ENCODE measurements at places on chromosomes 3 and 15.

DNA sequence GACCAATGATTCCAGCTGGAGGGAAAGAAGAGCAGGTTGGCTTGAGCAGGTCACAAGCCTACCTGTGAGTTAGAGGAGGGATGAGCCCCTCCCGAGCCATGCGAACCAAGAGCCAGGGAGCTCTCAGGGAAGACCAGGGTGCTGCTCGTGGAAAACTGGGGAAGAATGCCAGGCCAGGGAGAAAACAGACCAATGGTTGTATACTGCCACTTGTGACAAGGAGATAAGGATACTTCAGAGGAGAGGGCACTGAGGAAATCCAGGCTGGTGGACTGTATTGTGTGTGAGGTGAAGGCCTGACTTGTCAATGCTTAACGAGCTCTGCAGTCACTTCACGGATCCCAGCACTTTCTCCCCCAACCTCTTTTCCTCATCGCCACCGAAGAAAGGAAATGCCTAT lies 177.7 kb downstream of the SSR3 start:
- no peak for DNase-seq

GRCh38 chr15:68587769-68588385 lies 9.1 kb downstream of the CORO2B start:
- no peak for DNase-seq

DNA sequence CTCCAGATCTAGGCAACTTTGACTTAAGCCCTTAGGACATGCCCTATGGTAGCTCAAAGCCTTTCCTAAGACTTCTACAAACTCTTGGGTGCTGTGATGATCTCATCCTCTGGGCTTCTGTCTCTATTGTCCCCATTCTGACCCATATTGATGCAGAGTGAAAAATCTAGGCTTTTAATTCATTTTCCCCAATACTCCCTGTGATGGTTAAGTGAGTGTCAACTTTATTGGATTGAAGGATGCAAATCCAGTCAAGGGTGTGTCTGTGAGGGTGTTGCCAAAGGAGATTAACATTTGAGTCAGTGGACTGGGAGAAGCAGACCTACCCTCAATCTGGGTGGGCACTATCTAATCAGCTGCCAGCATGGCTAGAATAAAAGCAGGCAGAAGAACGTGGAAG lies 97.3 kb upstream of the NUDT16 start:
- no peak for DNase-seq

GRCh38 chr3:16407366-16407765 lies 106.1 kb downstream of the RFTN1 start:
- no peak for DNase-seq

GRCh38 chr3:168548719-168549118 lies 453.0 kb upstream of the GOLIM4 start:
- DNase-seq: no peak

GRCh38 chr3:52934630-52935530 lies 37.5 kb upstream of the STIMATE start:
- DNase-seq: peak; percentile 7

GRCh38 chr3:27049792-27050191 lies 319.4 kb downstream of the NEK10 start:
- no peak for DNase-seq

DNA sequence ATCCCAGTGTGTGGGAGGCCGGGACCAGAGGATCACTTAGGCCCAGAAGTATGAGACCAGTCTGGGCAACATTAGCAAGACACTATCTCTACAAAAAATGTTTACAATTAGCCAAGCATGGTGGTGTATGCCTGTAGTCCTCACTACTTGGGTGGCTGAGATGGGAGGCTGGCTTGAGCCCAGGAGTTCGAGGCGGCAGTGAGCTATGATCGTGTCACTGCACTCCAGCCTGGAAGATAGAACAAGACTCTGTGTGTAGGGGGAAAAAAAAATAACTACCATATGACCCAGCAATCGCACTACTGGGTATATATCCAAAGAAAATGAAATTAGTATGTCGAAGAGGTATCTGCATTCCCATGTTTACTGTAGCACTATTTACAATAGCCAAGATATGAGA lies 22.6 kb downstream of the RYK start:
- no peak for DNase-seq

GRCh38 chr15:57184502-57184901 lies 191.8 kb upstream of the CGNL1 start:
- no peak for DNase-seq

DNA sequence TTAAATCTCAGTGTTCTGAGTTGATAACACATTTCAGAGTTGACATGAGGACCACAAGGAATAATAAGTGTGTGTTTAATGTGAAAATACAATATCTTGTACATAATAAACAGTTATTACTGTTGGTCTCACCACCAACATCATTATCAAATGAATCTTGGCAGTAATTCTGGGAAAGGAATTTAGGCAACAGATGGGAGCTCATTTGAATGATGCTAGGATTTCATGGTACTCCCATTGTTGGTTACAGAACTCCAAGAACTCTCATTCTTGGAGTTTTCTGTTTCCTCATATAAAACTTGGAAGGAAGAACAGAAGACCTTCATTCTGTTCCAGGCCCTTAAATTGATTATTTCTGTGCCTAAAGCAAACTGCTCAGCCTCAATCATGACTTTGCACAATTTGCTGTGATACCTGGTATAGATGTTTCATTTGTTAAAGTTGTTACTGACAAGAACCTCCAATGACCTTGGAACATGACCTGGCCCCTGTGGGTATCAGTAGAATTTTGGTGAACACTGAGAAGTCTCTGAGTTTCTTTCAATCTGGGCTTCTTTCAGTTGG lies 385.8 kb downstream of the LPP start:
- no peak for DNase-seq

GRCh38 chr15:58852347-58852746 lies 81.1 kb downstream of the SLTM start:
- no peak for DNase-seq

GRCh38 chr3:126865736-126866135 lies 117.2 kb upstream of the PLXNA1 start:
- no peak for DNase-seq

DNA sequence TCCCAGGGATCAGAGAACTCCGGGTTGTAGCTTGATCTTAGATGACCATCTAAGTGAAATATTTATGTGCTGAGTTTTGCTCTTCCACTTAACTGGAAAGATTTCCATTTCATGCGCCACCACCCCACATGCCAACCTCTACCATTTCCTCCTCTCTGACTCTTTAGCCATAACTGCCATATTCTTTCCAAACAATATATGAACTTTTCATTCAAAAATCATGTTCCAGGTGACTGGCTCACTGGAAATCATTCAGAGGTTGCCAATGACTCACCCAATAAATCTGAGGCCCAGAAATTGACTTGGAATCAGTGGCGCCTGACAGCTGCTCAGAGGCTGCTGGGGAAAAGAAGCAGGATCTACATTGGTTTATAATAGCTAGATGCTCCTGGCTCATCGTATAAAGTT lies 31.6 kb upstream of the FAM174B start:
- DNase-seq: no peak
